ENCODE measurements at places on chromosomes 11 and 22.

- no peak for DNase-seq
Measured at GRCh38 chr11:4381901-4382300, 11.6 kb downstream of the TRIM21 start.

- DNase-seq = no peak
Measured at GRCh38 chr11:62603072-62603408, 1.4 kb upstream of the MTA2 start.

DNA sequence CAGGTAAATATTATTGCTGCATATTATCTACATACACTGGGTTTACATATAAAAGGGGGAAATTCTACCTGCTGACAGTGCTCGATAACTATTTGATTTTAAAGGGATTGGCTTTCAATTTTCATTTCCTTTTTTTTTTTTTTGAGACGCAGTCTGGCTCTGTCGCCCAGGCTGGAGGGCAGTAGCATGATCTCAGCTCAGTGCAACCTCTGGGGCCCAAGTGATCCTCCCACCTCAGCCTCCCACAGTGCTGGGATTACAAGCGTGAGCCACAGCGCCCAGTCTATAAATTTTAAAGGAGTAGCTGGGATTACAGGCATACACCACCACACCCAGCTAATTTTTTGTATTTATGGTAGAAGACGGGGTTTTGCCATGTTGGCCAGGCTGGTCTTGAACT is 3.2 kb upstream of the PCF11 start:
- DNase-seq = no peak

DNA sequence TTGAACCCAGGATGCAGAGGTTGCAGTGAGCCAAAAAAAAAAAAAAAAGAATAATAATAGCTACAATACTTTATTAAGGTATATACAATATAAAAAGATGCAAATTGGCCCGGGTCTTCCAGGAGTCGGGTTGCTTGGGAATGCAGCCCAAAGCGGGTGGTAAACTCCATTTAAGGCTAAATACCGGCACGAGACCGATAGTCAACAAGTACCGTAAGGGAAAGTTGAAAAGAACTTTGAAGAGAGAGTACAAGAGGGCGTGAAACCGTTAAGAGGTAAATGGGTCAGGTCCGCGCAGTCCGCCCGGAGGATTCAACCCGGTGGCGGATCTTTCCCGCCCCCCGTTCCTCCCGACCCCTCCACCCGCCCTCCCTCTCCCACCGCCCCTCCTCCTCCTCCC is 143.3 kb downstream of the DLG2 start:
- DNase-seq = no peak

DNA sequence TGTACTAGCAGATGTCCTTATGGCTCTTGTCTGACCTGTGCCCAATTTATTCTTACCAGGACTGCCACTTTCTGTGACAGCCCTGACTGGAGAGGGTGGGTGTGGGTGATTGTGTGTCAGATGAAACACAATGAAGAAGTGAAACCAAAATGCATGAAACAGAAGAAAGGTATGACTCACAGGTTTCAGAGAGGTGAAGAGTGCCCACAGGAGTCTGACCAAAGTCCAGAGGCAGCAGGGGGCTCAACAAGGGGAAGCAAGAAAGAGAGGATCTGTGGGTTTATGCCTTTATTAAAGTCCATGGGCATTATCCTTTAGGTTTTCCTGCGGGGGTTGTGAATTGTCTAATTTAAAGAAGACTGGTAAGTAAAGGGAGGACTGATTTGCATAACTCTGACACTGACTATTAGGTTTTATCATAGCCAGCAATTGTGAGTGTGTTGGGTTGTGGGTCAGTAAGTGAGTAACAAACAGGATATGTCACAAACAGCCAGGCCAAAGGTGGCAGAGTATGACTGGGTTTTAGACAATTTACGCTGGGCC is 3.9 kb upstream of the OR4C6 start:
- no peak for DNase-seq

DNA sequence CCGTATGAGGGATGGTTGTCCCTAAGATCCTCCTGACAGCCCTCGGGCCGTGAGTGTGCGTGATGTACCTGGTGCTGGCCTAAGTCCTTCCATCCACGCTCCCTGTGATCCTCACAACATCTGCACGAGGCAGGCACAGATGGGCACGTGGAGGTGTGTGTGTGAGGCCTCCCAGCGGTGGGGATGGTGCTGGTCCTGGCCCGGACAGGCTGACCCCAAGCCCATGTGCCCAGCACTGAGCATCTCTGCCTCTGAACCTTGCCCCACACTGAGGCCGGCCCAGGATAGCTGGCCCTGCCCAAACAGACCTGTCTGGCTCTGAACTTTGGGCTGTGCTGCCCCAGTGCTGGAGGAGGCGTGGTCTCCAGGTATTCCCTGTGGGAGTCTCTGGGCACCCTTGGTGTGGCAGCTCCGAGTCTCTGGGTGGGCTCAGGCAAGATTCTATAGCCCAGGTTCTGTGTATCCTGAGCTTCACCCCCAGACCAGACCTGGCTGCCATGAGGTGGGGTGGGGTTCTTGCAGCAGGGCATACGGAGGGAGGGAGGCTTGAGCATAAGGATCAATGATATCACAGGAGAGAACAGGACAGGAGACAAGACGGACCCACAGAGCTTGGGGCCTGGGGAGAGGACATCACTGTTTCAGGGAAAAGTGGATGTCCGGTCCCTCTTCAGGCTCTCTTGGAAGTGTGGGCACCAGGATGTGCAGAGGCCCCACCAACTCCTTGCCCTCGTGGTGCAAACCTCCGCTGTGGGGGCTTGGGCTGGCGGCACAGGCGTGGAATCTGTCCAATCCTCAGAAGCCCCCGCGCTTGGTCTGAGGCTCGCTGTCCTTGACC is 881.8 kb downstream of the BRD1 start:
- DNase-seq = no peak

- DNase-seq = no peak
Measured at GRCh38 chr11:119258983-119259382, 52.8 kb downstream of the CBL start.

- no peak for DNase-seq
Measured at GRCh38 chr11:11483627-11484026, 130.6 kb upstream of the CSNK2A3 start.

GRCh38 chr11:1881442-1882264 is 10.0 kb downstream of the PRR33 start:
- peak; percentile 10 for DNase-seq

Data from fibroblast of skin of scalp (primary cell).